Effector memory CD8-positive, alpha-beta T cell (primary cell): ENCODE measurements at places on chromosomes 4 and X.

DNA sequence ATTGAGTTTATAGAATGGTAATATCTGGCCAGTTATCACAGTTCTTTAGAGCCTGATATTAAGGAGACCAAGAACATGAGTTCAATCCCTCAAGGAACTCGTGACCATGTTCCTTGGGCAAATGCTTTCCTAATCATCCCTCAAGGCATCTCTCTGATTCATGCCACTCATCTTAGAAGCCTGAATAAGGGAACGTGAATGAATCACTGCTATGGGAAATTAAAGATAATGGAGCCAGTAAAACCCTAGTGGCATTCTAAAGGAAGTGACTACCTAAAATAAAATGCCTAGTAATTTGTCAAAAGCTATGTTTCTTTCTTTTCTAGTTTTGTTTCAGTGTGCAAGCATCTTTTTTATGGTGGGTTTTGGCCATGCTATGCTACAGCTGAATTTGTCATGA lies 1161.3 kb downstream of the C4orf33 start:
- DNase-seq: no peak

DNA sequence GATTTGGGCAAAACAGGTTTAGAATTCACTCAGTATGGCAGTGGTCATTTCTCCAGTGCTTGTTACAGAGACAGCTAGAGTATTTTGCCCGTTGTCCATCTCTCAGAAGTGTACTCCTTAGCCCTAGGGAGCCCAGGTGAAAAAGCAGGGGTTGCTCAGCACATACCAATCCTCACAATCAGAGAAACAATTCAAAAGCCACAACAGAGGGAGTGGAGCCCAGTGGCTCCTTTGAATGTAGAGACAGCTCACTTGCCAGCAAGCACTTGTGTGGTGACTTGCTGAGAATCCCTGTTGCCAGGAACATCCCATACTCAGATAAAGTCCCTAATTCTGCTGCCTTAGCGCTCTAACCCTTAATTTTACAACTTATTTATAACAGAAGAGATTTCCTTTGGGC lies 1488.3 kb downstream of the RPA4 start:
- no peak for DNase-seq

- no peak for DNase-seq
These were observed 14.8 kb downstream of the ARHGEF6 start for GRCh38 chrX:136765821-136766356.

GRCh38 chr4:123250843-123251242 lies 145.8 kb upstream of the SPRY1 start:
- no peak for DNase-seq

DNA sequence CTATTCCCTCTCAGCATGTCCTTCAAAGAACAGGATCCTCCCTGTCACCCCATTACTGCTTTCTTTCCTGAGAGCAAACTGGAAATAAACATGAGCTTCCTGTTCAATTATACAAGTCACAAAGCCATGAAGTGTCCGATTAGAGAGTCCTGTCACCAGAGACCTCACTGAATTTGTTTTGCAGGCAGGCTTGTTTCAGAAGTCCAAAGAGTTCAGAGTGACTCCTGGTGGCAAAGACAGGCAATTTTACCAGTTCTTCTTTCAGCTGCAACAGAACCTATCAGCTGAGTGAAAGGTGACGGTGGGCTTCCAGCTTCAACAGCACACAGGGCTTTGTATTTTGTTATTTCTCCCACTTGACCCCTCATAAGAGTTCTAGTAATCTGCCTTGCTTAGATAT lies 6.4 kb downstream of the ELK1 start:
- no peak for DNase-seq

DNA sequence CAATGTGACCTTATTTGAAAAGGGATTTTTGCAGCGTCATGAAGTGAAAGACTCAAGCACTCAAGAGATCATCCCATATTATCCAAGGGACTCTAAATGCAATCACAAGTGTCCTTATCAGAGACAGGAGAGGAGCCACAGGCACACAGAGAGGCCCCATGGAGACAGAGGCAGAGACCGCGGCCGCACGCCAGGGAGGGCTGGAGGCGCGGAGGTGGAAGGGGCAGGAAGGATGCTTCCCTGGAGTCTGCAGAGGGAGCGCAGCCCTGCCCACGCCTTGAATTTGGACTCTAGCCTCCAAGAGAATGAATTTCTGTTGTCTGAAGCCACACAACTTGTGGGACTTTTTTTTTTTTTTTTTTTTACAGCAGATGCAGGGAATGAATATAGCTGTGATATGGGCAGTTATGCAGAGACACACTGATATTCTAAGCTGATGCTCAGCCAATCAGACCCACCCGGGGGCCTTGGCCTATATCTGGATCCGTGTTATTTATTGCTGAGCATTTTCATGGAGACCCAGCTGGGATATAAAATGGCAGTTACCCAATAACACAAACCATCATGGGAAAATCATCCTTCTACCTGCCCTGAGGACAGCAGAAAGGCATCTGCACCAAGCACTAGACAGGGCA lies 244.8 kb upstream of the PSAPL1 start:
- DNase-seq: no peak

DNA sequence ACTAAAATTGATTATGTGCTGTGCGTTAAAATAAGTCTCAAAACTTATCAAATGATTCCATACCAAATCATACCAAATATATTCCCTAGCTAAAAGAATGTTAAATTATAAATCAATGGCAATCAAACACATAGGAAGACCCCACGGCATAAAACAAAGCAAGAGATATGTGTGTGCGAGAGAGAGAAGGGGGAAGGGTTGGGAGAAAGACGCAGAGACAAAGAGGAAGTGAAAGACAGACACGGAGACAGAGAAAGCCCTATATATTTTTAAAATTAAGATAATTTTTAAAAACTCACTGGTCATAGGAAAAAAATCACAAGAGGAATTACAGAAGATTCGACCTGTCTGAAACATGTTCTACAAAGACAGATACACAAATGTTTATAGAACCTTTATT lies 371.4 kb downstream of the NLGN4X start:
- no peak for DNase-seq

- DNase-seq: no peak
These were observed 16.2 kb downstream of the PRKX start for GRCh38 chrX:3697220-3697684.
